ENCODE measurements at places on chromosomes 5 and 9. TPM values are rescaled to one million over a fixed set of nuclear protein-coding genes. Genes with fewer than 3 reads are reported as not detected.

The ZNF622 gene
- 40.7 TPM for total RNA-seq

The EXD3 gene
- 5.2 TPM for total RNA-seq

The KIAA0825 gene
- 0.54 TPM for total RNA-seq

The RORB gene
- total RNA-seq = 0.05 TPM

DNA sequence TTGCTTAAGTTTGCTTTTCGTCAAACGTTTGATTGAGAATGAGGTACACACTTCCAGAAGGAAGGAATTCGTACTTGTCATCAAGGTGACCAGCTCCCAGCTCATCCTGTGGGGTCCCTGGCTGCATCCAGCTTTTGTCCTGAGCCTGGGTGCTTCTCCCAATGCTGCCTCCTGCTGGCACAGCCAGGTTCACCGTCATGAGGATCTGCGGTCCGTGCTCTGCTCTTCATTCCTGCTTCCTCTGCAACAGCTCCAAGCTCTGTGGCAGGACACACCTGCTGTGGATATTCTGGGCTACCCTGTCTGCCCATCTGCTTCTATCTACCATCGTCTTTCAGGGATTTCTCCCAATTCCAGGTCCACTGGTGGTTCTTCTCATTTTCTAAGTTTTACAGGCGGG lies 13.3 kb upstream of the UBE2QL1 start:
- DNase-seq = peak; percentile 62
- no peaks in the 10 kb centered on the region for H3K36me3 ChIP-seq
- no peak overlapping the region for H3K4me3 ChIP-seq
- no peaks in the 10 kb centered on the region for H3K4me1 ChIP-seq

DNA sequence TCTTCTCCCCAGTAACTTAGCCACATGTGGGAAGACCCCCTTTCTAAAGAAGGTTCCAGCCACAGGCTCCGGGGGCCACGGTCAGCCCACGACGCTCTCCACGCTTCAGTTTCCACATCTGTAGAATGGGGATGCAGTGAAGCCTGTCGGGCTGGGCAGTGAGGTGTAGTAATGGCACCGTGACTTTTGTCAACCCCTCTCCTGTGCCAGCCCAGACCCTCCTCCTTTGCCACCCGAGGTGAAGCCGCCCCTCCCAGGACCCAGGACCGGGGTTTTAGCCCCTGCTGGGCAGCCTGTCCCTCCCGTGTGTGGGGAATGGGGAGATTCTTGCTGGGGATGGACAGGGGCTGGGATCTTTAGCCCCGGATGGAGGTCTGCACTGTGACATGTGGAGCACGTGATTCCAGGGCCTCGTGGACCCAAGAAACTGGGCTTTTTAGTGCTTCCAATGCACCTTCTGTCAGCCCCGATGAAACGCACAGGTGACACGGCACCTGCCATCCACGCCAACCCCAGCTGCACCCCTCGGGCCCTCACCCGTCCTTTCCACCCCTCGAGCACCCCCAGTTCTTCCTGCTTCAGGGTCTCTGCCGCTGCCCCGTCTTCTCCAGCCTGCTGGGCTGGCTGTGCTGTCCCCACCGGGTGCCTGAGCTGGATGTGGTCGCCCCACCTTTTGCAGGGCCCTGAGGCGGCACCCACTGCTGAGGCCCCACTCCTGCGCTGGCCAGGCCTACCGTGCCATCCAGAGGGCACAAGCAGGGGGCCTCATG lies 13.4 kb upstream of the RNU6ATAC start:
- no peak overlapping the region for H3K27ac ChIP-seq
- no peaks in the 10 kb centered on the region for H3K36me3 ChIP-seq
- H3K4me1 ChIP-seq = peaks cover 12% of the 10 kb centered on the region

- no peak for DNase-seq
- H3K4me1 ChIP-seq = peaks cover 17% of the 10 kb centered on the region
- H3K4me3 ChIP-seq = no peak overlapping the region
- H3K27ac ChIP-seq = no peak overlapping the region
Measured at GRCh38 chr9:112078432-112078831, 96.7 kb downstream of the SUSD1 start.

GRCh38 chr5:96214442-96215197 lies 218.4 kb downstream of the PCSK1 start:
- H3K36me3 ChIP-seq = no peaks in the 10 kb centered on the region
- H3K4me1 ChIP-seq = no peaks in the 10 kb centered on the region
- no peak overlapping the region for H3K27ac ChIP-seq
- DNase-seq = no peak

GRCh38 chr9:123312306-123312877 lies 43.6 kb upstream of the CRB2 start:
- H3K36me3 ChIP-seq = no peaks in the 10 kb centered on the region
- peaks cover 4% of the 10 kb centered on the region for H3K4me1 ChIP-seq
- H3K27ac ChIP-seq = no peak overlapping the region
- H3K27me3 ChIP-seq = peaks cover 6% of the 10 kb centered on the region
- no peak for DNase-seq

GRCh38 chr9:111944241-111944866 lies 47.7 kb downstream of the UGCG start:
- H3K27ac ChIP-seq = no peak overlapping the region
- no peak for DNase-seq
- peaks cover 6% of the 10 kb centered on the region for H3K27me3 ChIP-seq
- peaks cover 18% of the 10 kb centered on the region for H3K4me1 ChIP-seq
- no peaks in the 10 kb centered on the region for H3K36me3 ChIP-seq

GRCh38 chr5:33994845-33995244 lies 10.4 kb upstream of the SLC45A2 start:
- H3K4me3 ChIP-seq = peak overlapping the region; percentile 1
- no peaks in the 10 kb centered on the region for H3K27me3 ChIP-seq
- peak; percentile 65 for DNase-seq
- H3K27ac ChIP-seq = peak overlapping the region; percentile 1

DNA sequence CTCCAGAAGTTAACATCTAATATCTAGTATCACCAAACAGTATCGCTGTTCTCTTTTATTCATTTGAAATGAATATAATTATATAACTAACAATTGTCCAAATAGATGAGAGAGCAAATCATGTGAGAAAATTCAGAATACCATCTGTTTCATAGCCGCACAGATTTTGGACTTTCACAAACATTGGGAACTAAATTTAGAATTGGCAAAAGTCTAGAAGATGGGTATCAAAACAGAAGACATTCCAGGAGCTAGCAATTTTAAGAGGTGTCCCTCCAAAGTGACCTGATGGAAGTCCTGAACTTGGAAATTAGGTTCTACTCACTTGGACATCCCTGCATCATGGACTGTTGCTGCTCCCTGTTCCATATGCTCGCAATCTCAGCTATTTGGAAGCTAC lies 57.0 kb upstream of the FSD1L start:
- H3K4me3 ChIP-seq = no peak overlapping the region
- no peak overlapping the region for H3K27ac ChIP-seq
- no peaks in the 10 kb centered on the region for H3K36me3 ChIP-seq
- peaks cover 3% of the 10 kb centered on the region for H3K4me1 ChIP-seq

DNA sequence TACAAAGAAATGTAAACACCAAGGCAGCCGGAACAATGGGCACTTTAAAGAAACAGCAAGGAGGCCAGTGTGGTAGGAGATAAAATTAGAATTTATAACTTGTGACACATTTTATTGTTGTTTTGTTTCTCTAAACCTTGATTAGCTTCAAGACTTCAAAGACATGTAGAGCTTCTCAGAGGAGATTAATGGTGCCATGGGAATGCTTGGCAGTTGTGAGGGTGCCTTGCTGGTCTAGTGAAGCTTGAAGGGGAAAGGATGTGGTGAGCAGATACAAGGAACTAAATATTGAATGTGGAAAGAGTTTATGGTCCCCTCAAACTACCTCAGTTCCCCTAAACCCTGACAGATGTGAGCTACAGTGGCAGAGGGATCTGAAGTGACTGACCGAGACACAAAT lies 322.4 kb upstream of the ADAMTS16 start:
- no peak overlapping the region for H3K27ac ChIP-seq
- H3K27me3 ChIP-seq = no peaks in the 10 kb centered on the region
- no peak for DNase-seq
- H3K4me1 ChIP-seq = no peaks in the 10 kb centered on the region
- H3K36me3 ChIP-seq = no peaks in the 10 kb centered on the region

DNA sequence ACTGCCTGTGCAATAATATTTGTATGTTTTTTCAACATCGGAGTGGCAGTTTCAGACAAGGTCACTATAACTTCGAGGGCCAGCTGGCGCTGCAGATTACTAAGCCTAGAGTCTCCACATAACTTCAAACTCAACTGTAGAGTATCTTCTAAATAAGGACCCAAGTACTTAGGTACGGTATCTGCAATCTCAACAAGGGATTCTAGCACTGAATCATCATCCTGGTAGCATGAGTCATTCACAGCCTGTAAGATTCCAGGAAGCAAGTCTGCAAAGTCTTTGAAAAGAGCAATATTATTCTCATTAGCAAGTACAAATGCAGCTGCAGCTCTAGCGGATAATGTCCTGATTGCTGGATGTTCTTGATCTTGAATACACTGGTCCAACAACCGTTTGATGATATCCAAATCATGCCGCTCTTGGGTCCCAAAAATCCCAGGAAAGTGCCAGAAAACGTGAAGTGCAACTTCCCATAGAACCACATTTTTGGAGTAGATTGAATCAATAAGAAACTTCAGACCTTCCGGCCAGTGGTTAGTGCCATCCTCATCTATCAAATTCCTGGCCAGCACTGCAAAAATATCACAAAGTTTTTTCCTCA lies 654 bp downstream of the RANBP6 start:
- peaks cover 43% of the 10 kb centered on the region for H3K36me3 ChIP-seq
- H3K4me3 ChIP-seq = peak overlapping the region; percentile 96
- no peak for DNase-seq
- H3K4me1 ChIP-seq = peaks cover 40% of the 10 kb centered on the region
- H3K27me3 ChIP-seq = no peaks in the 10 kb centered on the region

- H3K27me3 ChIP-seq = no peaks in the 10 kb centered on the region
- peaks cover 58% of the 10 kb centered on the region for H3K4me1 ChIP-seq
- H3K36me3 ChIP-seq = peaks cover 40% of the 10 kb centered on the region
- no peak for DNase-seq
- H3K27ac ChIP-seq = no peak overlapping the region
Measured at GRCh38 chr5:132414634-132415378, 45.3 kb downstream of the SLC22A5 start.

DNA sequence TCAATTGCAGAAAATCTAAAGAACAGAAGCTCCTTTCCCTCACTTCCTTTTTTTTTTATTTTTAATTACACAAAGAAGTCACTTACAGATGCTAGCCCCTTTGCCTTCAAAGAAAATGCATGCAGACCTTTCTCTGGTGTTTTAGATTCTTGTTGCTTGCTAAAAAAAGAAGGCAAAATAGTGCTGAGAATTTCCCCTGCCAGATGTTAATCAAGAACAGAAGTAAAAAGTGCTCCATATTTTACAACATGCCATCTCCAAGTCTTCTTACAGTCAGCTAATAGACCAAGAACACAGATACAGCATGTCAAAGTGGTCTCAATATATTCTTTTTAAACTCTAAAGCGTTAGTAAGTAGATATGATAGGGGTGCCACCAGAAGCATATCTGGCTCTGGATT lies 142.8 kb upstream of the RGMB start:
- no peaks in the 10 kb centered on the region for H3K4me1 ChIP-seq
- no peak overlapping the region for H3K4me3 ChIP-seq
- H3K27ac ChIP-seq = no peak overlapping the region
- no peak for DNase-seq

- H3K36me3 ChIP-seq = peaks cover 2% of the 10 kb centered on the region
- H3K4me1 ChIP-seq = no peaks in the 10 kb centered on the region
- H3K4me3 ChIP-seq = no peak overlapping the region
- H3K27me3 ChIP-seq = no peaks in the 10 kb centered on the region
- no peak overlapping the region for H3K27ac ChIP-seq
Measured at GRCh38 chr5:178941361-178941760, 363 bp downstream of the ZNF454 start.

DNA sequence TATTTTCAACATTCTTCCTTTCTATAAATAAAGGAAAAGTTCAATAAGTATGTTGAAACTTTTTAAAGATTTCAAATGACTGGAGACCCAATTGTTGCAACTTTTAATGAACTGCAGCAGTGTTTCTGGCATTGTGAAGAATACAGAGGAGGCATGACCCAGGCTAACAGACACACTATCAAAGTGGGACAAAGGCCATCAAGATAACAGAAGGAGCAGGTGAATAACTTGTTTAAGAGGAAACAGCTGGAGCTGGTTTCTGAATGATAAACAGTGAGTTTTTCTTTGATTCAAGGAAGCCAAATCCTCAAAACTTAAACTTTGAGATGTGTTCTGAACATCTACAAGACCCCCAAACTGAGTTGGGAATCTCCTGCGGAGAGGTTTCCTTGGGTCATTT lies 734.6 kb downstream of the TLR4 start:
- H3K27ac ChIP-seq = no peak overlapping the region
- no peaks in the 10 kb centered on the region for H3K36me3 ChIP-seq
- H3K4me3 ChIP-seq = no peak overlapping the region
- no peaks in the 10 kb centered on the region for H3K4me1 ChIP-seq

GRCh38 chr5:76953551-76954382 lies 922 bp downstream of the CRHBP start:
- no peak overlapping the region for H3K4me3 ChIP-seq
- no peak for DNase-seq
- H3K27me3 ChIP-seq = peaks cover 54% of the 10 kb centered on the region
- H3K27ac ChIP-seq = no peak overlapping the region
- no peaks in the 10 kb centered on the region for H3K4me1 ChIP-seq

DNA sequence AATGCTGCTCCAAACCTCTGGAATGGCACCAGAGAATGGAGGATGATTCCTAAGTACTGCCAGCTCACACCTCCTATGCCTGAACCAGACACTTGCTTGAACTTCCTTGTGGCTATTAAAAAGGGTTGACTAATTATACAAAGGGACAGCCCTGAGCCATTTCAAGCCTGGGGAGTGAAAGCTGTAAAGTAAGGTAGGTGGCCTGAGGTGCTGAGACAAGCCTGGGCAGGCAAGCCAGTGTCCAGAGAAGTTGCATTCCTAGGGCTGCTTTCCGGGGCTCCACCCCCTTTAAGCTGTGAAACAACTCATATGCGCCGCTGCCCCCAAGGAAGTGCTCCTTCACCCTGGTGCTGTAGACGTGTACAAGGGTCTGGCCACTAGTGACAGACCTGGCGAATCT lies 79.9 kb upstream of the SLC1A3 start:
- peak; percentile 29 for DNase-seq
- H3K27ac ChIP-seq = no peak overlapping the region
- H3K36me3 ChIP-seq = no peaks in the 10 kb centered on the region

GRCh38 chr5:181044662-181045305 lies 4.7 kb downstream of the BTNL9 start:
- H3K36me3 ChIP-seq = no peaks in the 10 kb centered on the region
- no peaks in the 10 kb centered on the region for H3K4me1 ChIP-seq
- H3K4me3 ChIP-seq = no peak overlapping the region

- H3K27me3 ChIP-seq = peaks cover 4% of the 10 kb centered on the region
- peak; percentile 75 for DNase-seq
- no peaks in the 10 kb centered on the region for H3K36me3 ChIP-seq
Measured at GRCh38 chr9:37408933-37409710, 13.4 kb upstream of the GRHPR start.

DNA sequence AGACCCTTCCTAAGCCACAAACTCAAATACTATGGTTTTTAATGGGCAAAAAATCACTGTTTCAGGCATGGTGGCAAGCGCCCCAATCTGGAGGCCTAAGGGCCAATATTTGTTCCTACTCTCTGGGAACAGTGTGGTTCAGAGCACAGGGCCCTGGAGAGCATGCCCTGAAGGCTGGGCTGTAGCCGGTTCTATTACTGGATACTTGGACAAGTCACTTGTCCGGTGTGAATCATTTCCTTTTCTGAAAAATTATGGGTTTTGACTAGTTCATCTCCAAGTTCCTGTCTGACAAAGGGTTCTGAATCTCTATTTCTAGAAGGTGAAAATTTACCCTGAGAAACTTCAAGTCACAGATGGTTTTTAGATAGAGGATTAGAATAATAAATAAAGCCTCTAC lies 75.0 kb downstream of the OTULIN start:
- no peaks in the 10 kb centered on the region for H3K27me3 ChIP-seq
- H3K4me1 ChIP-seq = peaks cover 4% of the 10 kb centered on the region
- H3K27ac ChIP-seq = no peak overlapping the region
- H3K36me3 ChIP-seq = peaks cover 4% of the 10 kb centered on the region

- no peaks in the 10 kb centered on the region for H3K36me3 ChIP-seq
- H3K4me3 ChIP-seq = no peak overlapping the region
- H3K27me3 ChIP-seq = no peaks in the 10 kb centered on the region
- no peaks in the 10 kb centered on the region for H3K4me1 ChIP-seq
Measured at GRCh38 chr9:74821636-74822035, 66.1 kb downstream of the TRPM6 start.
